NCI-H1436 (cell line): ENCODE measurements at places on chromosomes 16 and 17.

DNA sequence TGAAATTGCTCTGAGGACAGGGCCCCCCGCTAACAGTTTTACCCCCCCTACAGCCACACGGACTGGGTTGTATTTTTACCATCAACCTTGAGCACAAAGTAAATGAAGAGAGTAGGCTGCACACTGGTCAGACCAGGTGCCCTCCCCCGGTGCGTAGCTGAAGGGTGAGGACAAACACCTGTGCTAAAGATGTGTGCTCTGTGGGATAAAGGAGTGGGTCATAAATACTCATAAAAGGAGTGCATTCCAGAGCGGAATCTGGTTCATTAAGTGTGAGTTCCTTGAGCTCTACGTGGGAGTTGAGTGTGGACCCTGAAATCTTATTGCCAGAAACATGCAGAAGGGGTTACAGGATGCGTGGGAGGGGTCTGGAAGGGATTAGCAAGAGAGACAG, 217.0 kb downstream of the CCDC182 start:
- DNase-seq: no peak

- DNase-seq: no peak
Observed at GRCh38 chr17:78121801-78122215, 6.7 kb downstream of the TMC6 start.

DNA sequence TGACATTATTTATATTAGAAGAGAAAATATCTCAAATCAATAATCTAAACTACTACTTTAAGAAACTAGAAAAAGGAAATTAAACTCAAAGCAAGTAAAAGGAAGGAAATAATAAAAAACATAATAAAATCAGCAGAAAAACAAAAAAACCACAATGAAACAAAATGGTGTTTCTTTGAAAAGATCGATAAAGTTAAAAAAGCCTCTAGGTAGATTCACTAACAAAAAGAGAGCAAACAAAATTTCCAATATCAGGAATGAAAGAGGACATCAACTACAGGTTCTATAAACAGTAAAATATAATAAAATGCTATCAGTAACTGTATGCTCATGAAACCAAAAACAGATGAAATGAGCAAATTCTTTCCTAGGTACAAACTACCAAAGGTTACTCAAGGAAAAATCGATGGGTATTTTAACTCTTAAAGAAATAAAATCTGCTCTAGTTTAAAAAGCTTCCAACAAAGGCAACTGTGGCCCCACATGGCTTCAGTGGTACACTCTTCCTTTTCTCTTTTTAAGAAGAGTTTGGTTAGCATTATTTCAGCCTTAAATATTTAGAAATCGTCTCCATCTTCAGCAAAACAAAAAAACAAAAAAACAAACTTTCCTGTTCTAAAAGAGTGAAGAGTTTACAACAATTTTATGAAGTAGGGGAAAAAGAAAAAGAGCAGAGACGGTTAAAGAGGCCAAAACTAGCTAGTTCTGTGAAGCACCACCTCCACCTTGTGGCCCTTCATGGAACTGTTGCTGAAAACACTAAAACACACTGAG, 102.2 kb downstream of the TRIM37 start:
- DNase-seq: peak; percentile 66

DNA sequence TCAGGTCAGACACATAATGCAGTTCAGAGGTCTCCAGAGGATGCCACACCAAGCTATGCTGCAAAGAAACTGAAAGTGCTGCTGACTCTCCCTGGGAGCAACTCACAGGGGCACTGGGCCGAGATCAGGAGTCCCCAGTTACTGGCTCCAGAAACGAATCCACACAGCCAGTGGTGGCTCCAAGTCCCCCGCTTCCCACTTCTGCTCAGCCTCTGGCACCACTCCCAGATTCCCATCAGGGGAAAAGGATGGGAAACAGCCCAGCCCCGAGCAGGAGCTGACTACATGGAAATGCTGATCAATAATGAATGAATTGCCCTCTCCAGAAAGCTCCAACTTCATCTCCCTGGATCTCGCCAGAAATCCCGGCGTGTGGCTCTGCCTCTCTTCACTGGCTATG, 62.3 kb upstream of the CDH5 start:
- no peak for DNase-seq

DNA sequence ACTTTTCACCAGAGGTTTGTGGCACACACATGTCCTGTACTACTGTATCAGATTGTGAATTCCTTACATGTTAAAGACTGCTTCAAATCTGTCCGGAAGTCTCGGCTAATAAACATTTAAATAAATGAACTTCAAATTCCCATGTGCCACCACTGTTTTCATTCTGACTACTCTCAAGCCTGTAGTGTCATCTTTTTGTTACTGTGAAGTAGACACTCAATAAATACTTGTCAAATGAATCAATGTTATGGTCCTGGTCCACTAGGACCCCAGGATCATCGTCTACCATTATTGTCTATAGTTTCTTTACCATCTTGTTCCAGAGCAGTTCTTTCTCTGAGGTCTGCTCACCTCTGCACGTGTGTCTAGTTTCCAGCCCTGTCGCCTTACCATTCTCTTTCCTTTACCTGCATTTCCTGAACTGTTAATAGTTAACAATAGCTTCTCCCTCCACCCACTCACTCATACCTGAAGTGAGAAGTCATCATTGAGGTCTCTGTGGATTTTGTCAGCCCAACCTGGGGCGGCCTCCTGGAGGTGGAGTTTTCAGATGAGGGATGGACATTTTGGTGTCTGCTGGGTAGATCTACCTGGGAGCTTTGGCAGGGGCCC, 333.0 kb downstream of the SEC14L1 start:
- no peak for DNase-seq

DNA sequence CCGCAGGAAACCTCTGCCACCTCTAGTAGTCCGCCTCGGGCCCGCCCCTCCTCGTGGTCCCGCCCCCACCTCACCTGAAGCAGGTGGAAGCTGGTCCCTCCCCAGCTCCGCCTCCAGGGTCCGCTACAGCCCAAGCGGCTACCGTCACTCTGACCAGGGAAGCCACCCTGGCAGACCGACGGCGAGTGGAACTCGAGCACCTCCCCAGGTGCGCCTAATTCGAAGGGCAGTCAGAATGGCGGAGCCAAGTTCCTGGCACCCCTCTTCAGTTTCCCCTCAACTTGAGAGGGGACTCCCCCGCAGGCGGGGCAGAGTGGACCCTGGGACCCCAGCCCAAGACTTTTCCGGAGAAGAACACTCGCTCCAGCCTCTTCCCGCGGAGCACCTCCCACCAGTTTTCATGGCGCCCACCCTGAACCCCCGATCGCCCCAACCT, 507 bp downstream of the FHOD1 start:
- DNase-seq: peak; percentile 37

GRCh38 chr16:54145881-54146280, 140.7 kb downstream of the IRX3 start:
- no peak for DNase-seq

DNA sequence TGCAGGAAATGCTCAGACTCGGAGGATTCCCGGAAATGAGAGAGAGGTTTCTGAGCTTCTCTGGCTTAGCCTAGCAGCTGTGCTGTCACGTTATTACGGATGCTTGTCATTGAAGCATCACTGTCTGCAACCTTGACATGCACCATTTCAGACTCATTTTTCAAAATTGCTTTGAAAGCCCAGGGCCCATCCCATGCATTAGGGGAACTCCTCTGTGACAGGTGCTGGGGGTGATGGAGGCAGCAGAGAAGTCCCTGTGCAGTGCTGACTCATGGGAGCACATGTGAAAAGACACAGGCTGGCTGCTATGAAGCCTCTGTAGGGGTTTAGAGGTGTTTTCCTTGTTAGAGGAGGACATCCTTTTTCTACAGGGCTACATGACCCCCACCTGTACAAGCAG, 214.0 kb upstream of the MPHOSPH6 start:
- no peak for DNase-seq

- peak; percentile 41 for DNase-seq
Observed at GRCh38 chr17:46979147-46979863, at the start of gene RPRML. Gene RPRML, minus strand, starts transcription at chr17:46979253. Its CDS starts 246 bp downstream, at chr17:46979007.

GRCh38 chr16:25916037-25916436, 224.3 kb downstream of the HS3ST4 start:
- no peak for DNase-seq

DNA sequence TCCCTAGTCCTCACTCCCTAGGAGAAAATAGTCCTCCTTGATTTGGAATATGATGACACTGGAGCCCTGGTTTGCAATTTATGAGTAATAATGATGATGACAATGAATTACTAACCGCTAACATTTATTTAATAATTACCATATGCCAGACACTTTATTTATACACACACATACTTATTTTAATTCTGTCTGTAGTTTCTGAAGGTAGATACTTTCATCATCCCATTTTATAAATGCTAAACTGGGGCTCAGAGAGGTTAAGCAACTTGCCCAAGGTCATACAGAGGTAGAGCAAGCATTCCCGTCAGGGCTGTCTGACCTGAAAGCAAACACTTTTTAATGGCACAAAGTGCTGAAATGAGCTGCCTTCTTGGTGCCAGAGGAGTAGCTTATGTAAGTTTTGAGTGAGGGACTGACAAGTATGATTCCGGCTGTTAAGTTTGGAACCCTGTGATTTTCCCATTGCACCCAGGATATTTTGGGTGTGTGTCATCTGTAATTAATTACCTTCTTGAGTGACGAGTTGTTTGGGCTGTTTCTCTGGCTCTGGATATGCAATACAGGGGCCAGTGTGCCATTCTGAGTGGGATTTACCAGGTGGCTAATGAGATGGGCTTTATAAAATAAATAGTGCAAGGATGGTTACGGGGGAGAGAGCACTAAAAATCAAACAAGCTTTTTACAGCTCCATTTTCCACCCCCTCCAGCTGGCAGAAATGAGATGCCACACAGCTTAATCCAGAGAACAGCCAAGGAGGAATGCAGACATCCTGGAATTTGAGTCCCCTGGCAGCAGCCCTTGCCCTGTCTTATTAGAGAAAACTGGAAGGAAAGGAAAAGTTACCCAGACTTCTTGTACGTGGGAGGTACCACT, 211.8 kb downstream of the SNX29 start:
- no peak for DNase-seq

DNA sequence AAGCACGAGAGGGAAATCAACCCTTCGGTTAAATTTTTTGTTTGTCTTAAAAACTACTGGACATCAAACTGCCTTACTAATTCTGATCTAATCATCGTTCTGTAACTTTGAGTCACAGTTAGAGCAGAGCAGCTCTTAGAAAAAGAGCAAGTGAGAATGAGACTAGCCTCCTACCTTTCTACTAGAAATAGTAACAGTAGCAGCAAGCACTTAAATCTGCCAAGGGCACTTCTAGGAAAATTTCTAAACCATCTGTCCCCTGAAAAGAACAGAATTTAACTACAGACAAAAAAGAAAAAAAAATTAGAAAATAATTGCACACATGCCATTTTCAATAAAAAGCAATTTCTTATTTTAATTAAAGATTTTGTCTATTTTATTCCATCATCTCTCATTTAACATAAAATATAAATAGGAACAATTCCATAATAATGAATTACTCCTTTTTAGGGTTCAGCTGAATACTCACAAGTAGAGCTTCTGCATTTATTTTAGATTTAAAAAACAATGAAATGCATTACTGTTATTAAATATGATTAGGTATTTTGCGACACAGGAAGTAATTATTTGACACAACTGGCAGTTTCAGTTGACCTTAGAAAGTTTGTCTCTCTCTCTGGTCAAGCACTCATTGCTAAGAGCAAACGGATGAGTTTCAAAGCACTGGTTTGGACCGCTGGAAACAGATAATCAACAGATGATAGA, 250.8 kb upstream of the SOX9 start:
- no peak for DNase-seq

DNA sequence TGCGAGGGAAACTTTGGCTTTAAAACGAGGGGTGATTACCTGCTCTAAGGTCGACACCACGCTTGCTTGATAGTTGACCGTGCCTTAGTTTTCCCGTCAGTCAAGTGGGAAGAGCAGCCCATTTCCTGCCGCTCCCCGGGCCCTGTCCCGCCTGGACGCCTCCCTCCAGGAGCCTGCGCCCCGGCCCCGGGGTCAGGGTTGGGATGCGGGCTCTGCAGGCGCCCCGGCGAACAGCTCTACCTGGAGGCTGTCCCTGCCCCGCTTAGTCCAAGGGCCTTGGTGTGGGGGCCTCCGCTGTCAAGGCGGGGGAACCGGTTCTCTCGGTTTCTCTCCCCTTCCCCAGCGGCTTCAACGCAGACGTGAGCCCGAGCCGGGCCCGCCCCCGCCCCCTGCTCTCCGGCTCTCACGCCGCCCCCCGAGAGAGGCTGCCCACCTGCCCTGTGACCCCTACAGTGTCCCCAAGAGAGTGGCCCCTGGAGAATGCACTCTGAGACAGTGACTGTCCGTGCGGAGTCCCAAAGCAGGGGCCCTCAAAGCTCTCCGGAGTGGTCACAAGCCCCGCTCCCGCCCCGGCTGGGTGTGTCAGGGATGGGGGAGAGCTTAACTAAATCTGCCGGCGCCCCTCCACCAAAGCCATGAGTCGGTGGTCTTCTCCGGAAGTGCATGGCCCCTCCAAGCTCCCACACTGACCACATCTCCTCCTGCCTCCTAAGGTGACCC, 117.4 kb upstream of the SMURF2 start:
- DNase-seq: no peak

- DNase-seq: no peak
Observed at GRCh38 chr17:41383690-41384089, 1.6 kb upstream of the KRT34 start.

GRCh38 chr16:63789603-63790002, 1332.3 kb downstream of the CDH11 start:
- no peak for DNase-seq

DNA sequence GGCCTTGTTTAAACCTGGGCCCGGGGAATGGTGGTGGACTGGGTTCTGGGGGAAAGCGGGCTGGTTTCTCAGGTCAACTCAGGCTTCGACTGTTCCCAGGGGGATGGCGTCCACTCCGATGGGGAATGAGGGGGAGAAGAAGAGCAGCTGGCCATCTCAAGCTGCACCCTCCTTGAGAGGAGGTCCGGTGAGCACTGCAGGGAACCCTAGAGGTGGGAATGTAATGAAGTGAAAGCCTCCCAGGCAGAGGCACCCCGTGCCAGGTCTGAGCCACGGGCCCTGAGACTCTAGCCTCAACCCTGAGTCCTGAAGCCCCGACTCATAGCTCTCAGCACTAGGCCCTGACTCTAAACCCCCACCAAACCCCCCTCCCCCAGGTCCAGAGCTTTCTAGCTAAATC, 1.2 kb upstream of the CDIPT start:
- no peak for DNase-seq

GRCh38 chr17:20103454-20104446, 94.6 kb downstream of the SPECC1 start:
- DNase-seq: no peak

DNA sequence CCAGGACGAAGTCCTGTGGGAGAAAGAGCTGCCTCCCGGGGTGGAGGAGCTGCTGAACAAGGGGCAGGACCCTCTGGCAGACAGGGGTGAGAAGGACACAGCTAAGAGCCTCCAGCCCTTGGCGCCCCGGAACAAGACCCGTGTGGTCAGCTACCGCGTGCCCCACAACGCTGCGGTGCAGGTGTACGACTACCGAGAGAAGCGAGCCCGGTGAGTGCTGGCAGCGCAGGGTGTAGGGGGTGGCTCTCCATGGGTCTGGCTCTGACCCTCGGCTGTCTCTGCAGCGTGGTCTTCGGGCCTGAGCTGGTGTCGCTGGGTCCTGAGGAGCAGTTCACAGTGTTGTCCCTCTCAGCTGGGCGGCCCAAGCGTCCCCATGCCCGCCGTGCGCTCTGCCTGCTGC, 21.4 kb downstream of the MVP start:
- DNase-seq: no peak

- DNase-seq: no peak
Observed at GRCh38 chr17:60744355-60744966, 66.8 kb downstream of the BCAS3 start.
